SIG-M5 (cell line): ENCODE measurements at places on chromosomes 16 and 17.

DNA sequence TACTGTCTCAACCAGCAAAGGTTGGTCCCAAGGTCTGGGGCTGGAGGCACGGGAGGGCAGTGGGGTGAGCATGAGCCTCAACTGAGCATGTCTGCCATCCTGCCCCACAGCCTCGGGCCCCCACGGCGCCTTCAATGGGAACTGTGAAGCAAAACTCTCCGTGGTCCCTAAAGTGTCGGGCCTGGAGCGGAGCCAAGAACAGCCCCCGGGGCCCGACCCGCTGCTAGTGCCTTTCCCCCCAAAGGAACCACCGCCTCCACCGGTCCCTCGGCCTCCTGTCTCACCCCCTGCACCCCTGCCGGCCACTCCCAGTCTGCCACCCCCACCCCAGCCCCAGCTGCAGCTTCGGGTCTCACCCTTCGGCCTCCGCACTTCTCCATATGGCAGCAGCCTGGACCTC lies 4.2 kb downstream of the FBRS start:
- DNase-seq = no peak

DNA sequence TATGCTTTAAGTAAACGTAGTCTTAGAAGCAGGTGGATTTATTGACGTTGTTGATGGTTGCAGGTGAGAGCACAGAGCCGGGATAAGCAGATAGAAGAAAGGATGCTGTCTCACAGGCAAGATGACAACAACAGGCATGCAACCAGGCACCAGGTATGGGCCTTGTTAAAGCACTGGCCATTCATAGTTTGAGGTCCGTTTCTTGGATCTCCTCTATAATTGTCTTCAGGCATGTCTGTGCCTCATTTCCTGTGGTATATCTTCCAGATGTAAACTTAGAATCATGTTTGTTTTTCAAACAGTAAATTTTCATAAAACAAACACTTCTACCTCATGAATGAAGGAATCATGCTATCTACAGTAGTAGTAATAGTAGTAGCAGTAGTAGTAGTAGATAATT lies 20.6 kb downstream of the KAT7 start:
- no peak for DNase-seq

DNA sequence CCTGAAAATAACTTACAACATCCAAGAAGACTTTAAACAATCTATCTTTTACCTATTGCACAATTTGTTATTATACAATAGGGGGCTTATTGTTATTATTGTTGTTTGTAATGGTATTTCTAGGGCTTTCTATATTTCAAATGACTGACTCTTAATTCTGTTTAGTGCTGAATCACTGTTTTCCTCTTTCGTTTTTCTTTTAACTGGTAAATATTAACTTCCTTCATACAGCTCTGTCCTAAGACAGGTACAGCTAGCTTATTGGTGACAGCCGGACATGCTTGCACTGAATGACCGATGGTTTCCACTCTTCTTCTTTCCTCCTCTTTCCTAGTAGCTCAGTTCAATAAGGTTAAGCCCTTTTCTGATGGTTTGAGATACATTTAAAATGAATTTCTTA lies 11.6 kb downstream of the KRTAP9-7 start:
- DNase-seq = no peak

DNA sequence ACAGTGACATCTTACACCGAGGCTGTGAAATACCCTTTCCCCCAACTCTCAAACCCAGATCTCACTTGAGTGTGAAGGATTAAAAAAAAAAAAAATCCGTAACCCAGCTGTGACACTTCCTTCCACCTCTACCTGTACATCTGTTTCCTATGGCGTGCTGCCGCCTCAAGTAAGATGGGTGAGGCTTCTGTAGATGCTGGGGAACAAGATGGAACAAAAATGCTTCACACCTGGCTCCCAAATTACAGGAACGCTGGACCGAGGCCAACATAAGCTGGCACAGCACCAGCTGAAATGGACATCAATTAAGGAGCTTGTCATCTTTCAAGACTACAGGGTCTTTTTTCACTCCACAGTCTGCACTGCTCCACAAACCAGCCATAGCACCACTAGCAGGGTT lies 95.9 kb downstream of the HIC1 start:
- DNase-seq = no peak

- DNase-seq = no peak
Measured at GRCh38 chr17:69597898-69598692, 183.6 kb downstream of the MAP2K6 start.

DNA sequence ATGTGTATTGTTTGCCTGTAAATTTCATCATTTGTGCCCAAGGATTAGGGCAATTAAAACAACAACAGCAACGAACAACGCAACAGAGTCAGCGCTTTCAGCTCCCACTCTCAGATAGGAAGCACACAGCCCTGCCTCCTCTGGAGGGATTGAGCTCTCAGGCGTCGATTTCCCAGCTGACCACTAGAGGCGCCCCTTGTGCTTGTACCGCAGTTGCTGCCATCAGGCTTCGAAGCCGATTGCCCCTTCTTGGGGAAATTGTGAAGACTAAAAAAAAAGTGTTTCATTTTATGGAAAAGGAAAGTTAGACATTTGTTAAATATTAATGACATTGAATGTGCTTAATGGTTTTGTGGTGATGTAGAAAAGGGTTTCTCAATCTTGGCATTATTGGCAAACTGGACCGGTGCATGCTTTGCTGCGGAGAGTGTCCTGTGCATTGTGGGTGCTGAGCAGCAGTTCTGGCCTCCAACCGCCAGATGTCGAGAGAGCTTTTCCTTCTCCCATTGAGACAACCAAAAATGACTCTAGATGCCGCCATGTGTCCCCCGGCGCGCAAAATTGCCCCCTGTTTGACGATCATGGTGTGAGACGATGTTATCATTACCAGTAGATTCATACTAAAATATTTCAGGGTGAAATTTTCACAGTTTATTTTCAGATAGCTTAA lies 650.4 kb upstream of the RBFOX1 start:
- DNase-seq = no peak

- no peak for DNase-seq
Measured at GRCh38 chr17:33509331-33509730, 216.2 kb upstream of the ASIC2 start.

DNA sequence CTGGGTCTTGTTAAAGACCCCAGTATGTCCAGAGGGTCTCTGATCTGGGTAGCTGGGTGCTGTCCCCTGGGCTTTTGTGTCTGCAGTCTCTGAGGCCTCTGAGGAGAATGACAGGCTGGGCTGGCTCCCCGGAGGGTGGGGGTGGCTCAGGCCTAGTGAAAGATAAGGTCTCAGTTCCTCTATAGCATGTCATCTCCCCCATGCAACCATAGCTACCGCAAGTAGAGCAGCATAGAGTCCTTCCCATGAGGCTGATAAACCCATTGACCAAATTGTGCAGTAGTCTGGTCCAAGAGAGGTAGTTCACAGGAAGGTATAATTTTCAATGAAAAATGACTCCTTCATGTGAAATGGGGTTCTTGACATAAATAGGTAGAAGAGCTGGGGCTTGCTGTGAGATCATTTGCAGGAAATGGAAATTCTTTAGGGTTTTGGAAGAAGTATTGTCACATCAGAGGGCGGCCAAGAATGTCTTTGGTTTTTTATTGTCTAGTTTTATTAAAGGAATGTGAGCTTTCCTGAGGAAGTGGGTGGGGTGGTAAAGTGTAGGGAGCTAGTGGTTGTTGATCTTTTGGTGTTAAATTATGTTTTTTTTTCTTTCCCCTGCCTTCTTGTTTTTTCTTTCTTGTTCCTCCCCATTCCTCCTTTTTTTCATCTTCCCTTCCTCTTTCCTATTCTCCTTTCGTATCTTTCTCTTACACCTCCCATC lies 21.0 kb downstream of the SLC7A6OS start:
- DNase-seq = no peak

DNA sequence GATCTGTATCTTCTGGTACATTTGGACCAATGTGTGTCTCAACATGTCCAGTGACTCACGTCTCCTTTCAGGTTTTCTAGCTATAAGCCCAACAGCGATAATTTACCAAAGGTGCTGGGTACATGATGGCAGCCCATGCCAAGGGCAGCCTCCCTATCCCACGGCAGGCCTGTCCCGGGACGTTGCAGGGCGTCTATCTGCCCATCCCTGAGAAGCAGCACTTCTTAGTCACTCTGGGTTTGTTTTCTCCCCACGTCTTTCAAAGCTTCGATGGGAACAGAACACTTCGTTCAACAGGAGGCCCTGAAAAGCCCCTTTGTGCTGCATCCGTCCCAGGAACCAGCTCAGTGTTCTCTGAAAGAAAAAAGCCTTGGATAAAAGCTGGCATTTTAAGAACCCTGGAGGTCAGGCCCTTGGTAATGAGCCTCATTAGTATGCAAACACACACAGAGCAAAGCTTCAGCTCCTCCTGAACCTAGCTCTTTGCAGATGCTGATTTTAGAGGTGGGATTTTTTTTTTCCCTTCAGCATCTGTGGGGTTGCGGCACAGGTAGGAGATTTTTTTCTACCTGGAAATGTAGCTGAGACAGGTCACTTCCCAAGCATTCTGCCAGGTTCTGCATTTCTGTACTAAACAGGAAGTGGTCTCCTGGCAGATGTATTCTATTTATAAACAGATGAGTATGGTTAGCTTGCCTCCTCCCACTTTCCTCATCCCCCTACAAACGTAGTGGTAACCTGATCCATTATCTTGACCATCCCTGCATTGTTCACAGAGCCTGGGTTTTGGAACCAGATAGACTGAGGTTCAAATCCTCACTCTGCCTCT lies 17.5 kb upstream of the MT4 start:
- no peak for DNase-seq

GRCh38 chr17:14777291-14777690 lies 476.4 kb downstream of the HS3ST3B1 start:
- DNase-seq = no peak

GRCh38 chr17:32629563-32630190 lies 142.9 kb downstream of the CDK5R1 start:
- no peak for DNase-seq

DNA sequence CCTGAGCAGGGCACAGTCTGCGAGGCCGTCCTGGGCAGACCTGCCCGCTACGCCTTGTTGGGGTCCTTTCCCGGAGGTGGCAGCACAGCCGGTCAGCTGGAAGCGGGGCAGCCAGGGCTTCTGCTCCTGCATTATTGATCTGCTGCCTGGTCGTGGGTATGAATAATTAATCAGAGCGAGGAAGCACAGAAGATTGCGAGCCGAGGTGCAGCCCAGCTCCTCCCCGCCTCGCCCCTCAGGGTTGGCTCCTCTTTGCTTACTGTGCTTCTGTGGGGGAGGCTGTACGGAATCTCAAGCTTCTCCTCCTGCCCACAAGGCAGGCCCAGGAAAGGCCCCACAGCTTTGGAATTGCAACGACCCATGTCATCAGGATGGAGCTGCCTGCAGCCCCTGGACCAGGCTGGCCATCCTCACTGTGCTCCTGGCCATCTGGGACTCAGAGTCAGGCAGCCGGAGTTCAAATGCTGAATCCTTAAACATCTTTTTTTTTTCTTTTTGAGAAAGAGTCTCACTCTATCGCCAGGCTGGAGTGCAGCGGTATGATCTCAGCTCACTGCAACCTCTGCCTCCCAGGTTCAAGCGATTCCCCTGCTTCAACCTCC lies 25.6 kb downstream of the TRARG1 start:
- DNase-seq = no peak

DNA sequence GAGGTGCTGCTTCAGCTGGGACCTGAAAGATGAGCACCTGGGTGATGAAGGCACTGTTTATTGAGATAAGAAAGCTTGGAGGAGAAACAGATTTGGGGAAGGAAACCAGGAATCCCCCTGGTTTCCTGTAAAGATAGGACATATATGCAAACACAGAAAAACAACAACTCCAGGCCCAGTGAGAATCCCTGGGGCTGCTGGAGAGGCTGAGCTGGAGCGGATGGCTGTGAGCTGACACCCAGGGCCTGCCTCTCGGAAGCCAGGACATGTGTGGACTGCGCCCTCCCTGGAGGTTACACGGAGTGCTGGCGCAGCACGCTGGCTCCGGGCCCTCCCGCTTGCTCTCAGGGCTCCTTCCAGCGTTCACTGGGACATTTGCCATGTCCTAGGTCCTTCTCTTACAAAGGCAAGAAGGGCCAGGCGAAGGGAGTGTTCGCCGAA lies 57.5 kb downstream of the CYB5B start:
- no peak for DNase-seq

GRCh38 chr16:30559690-30560089 lies 1.5 kb upstream of the ZNF764 start:
- DNase-seq = no peak

DNA sequence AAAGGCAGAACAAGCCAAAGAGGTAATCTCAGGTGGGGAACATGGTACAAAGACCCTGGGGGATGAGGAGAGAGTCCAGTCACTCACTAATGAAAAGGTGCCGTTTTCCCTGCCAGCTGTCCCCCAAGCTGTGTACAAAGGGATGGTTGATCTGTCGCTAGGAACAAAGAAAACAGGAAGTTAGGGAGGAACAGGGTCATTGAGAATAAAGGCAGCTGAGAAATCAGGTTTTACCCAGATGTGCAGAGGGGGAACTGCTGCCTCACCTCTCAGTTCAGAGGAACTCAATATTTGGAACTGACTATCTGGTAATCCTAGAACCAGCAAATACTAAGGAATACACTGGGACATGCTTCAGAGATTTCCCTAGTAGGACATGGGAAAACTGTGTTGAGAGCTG lies 1.5 kb downstream of the RSKR start:
- no peak for DNase-seq

DNA sequence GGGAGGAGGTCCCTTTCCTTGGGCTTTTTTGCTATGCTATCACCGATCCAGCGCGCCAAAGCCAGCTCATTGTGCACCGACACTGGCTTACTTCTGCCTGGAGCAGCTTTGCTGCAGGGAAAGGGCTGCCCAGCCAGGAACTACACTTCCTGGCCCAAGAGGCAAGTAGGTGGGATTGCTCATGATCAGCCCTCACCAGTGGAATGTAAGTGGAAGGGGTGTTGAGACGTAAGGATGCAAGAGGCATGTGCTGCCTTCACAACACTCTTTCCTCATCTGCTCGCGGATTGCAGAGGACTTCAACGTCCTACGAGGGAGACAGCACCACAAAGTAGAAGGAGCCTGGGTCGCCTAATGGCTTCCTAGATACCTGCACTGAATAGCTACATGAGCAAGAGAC lies 104.3 kb upstream of the FOXF1 start:
- DNase-seq = no peak

GRCh38 chr17:40910441-40910841 lies 25.4 kb upstream of the KRT20 start:
- no peak for DNase-seq

DNA sequence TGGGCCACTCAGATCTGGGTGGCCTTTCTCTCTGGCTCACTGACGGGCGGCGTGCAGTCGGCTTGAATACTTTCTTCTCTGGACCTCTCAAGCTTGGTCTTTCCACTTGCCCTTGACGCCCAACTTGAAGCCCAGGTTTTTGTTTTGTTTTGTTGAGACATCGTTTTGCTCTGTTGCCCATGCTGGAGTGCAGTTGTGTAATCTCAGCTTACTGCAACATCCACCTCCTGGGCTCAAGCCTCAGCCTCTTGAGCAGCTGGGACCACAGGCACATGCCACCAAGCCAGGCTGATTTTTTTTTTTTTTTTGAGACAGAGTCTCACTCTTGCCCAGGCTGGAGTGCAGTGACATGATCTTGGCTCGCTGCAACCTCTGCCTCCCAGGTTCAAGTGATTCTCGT lies 22.7 kb upstream of the KIF19 start:
- DNase-seq = no peak

- DNase-seq = no peak
Measured at GRCh38 chr17:10899281-10899680, 61.4 kb upstream of the PIRT start.

- DNase-seq = no peak
Measured at GRCh38 chr16:67883146-67883871, 1.4 kb upstream of the NRN1L start.

- DNase-seq = no peak
Measured at GRCh38 chr16:86039606-86040005, 140.6 kb downstream of the IRF8 start.

GRCh38 chr17:44610871-44611270 lies 45.4 kb upstream of the MEIOC start:
- DNase-seq = no peak

- no peak for DNase-seq
Measured at GRCh38 chr16:85598141-85598540, 15.0 kb upstream of the GSE1 start.
